NCI-H2171 treated with DMSO at 0.1 percent for 48 hours (cell line): ENCODE measurements at places on chromosomes 13 and 19.

- DNase-seq = no peak
Observed at GRCh38 chr13:105464249-105464648, 1071.2 kb downstream of the EFNB2 start.

DNA sequence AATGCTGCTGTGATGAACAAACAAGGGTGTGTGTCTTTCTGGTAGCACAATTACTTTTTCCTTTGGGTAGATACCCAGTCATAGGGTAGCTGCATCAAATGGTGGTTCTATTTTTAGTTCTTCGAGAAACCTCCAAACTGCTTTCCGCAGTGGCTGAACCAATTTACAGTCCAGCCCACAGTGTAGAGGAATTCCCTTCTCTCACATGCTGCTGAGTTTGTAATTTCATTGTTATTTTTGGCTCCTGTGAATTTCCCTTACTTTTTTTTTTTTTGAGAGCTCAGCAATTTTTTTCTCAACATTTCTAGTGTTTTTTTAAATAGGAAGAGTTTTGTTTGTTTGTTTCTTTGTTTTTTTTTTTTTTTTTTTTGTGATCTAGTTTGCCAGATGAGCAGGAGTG lies 37.5 kb upstream of the ADGRE1 start:
- DNase-seq = no peak

DNA sequence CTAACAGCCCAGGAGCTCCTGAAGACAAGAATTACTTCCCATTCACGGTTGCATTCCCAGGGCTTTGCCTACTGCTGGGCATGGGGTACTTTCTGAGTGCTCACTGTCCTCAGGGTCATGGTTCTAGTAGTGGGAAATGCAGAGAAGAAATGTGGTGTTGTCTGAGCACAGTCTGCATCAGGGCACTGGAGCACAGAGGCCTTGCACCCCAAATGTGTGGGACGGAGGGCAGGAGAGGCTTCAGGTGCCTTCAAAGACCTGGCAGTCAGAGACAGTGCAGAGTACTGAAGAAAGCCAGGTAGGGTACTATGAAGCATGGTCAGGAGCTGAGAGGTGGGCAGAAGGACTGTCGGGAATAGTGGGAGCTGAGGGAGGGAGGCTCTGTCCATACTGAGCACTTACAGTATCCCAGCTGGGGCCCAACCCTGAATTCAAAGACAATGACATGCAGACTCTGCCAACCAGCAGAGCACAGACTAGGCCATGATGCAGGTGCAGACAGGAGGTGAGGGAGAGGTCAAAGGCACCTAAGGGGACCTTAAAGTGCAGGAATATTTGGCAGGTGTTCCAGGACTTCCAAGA lies 144.4 kb downstream of the USP12 start:
- no peak for DNase-seq

DNA sequence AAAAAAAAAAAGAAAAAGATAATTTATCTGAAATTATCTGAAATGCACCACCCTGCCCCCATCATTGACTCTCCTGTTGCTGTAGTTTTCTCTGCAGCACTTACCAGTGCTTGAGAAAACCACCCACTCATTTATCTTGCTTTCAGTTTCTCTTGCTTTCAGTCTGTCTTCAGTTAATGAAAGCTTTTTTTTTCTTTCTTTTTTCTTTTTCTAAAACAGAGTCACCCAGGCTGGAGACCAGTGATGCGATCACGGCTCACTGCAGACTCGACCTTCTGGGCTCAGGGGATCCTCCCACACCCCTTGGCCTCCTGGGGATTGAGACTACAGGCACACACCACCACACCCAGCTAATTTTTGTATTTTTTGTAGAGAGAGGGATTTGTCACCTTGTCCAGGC lies 4.3 kb upstream of the ACP5 start:
- DNase-seq = no peak

GRCh38 chr13:100266026-100266425 lies 177.1 kb downstream of the PCCA start:
- DNase-seq = no peak

DNA sequence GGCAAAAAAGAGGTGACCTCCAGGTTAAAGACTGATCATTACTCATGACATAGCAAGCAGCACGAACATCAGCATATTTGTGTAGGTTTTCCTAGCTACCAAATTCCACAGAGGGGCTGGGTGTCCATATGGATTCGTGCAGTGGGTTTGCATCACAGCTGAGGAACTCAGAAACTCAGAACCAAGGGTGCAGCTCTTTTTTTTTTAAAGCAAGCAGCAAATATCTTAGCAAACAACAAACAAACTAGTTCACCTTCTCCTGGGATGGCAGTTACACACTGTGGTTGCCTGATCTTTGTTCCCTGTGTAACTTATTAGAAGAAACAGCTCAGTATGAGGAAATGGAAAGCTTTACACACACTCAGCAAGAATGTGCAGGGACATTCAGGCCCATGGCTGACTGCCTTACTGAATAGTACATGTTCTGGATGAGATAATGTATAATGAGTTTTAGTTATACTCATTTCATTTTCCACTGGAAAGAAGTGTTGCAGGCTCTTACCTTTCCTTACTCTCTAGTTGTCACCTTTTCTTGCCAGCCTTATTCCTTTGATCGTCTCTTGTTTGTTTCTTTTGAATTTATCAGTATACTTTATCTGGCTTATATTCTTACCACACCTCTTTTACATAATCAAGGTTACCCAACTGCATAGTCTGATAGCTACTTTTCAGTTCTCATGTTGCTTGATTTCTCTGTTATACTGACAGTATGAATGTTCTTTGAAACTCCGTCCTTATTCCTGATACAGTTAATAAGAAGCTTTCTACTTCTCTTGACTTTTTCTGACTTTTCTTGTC lies 4.3 kb downstream of the NDFIP2 start:
- no peak for DNase-seq

DNA sequence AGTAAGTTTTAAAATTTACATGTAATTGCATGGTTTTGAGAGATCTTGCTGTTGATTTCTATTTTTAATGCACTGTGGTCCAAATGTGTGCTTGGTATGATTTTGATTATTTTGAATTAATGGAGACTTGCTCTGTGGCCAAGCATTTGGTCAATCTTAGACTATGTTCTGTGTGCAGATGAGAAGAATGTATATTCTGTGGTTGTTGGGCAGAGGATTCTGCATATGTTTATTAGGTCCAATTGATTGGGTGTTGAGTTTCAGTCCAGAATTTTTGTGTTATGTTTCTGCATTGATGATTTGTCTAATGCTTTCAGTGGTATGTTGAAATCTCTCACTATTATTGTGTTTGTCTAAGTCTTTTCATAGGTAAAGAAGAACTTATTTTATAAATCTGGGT lies 82.3 kb downstream of the TDRD3 start:
- DNase-seq = no peak

- no peak for DNase-seq
Observed at GRCh38 chr19:49949742-49950589, 11.0 kb downstream of the SIGLEC11 start.

- no peak for DNase-seq
Observed at GRCh38 chr19:38517321-38517720, 83.8 kb downstream of the RYR1 start.

- no peak for DNase-seq
Observed at GRCh38 chr13:45149964-45150363, 29.7 kb downstream of the GTF2F2 start.

DNA sequence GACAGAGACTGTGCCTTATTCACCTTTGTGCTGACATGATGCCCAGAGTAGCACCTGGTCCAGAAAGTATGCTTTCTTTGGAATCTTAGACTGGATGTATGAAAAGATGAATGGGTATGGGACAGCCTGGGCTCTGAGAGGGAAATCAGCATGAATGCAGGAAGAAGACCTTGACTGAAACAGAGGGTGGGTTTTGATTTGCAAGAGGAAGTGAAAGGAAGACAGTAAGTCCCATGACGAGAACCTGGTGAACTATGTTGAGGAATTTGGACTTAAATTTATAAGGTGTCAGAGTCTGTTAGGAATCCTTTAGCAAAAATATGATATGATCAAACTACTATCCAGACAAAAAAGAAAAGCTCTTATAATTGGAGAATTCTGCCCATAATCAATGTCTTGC lies 301.9 kb downstream of the SPRY2 start:
- no peak for DNase-seq

DNA sequence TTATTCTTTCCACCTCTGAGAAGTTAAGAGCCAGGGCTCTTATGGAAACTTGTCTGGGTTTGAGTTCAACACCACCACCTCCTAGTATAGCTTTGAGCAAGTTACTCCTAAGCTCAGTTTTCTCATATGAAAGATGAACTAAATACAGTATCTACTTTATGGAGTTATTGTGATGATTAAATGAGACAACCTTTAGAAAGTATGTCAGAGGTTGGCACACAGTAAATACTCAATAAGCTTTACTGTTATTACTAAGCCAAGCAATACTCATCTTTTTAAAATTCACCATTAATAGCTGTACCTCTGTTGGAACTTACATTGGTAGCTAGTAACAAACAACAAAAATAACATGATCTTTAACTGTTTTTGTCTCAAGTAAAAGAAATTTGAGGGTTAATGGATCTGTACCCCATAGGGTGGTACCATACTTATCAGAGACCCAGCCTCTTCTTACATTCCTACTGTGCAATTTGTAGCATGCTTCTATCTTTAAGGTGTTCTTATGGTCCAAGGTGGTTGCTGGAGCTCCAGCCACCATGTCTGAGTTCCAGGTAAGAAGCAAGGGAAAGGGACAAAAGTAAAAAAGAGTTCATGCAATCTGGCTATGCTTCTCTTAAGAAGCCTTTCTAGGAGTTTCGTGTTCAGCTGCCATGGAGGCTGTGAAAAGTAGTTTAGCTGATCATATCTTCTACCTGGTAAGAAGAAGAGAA lies 24.1 kb upstream of the NDFIP2 start:
- DNase-seq = no peak

- DNase-seq = no peak
Observed at GRCh38 chr19:6233056-6233826, 46.5 kb downstream of the MLLT1 start.

- DNase-seq = no peak
Observed at GRCh38 chr13:30157616-30157993, 149.7 kb downstream of the KATNAL1 start.

DNA sequence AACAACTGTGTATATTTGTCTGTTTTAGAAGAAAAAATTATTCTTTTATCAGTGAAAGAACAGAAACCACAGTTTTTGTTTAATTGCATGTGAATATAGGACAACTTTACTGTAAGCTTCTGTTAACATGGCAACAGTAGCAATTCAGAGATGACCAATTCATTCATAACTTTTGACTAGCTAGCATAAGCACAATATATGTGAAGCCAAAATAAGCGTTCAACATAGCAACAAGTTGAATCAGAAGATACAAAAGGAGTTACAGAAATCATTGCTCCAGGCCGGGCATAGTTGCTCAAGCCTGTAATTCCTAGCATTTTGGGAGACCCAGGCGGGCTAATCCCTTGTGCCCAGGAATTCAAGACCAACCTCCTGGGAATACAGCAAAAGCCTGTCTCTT lies 197.1 kb upstream of the GPC6 start:
- no peak for DNase-seq

GRCh38 chr19:35533822-35534392 lies 651 bp downstream of the GAPDHS start:
- DNase-seq = no peak

- DNase-seq = no peak
Observed at GRCh38 chr13:35763782-35764123, 287.3 kb upstream of the MAB21L1 start.

- DNase-seq = no peak
Observed at GRCh38 chr19:3225677-3226093, 1.2 kb downstream of the CELF5 start.

DNA sequence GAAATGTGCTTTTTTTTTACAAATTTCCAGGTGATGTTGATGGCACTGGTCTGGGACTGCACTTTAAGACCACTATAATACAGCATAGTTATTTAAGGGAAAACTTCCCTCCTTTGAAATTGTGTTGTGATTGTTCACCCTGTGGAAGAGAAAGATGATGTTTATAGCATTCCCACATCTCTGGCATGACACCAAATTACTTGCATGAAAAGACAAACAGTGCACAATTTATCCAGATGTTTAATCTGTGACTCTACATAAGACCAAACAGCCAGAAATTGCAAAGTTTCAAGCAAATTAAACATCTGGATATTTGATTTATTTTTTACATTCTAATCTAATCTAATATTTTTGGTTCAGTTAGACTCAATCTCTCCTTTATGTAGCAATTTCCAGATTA lies 51.6 kb downstream of the UFM1 start:
- DNase-seq = no peak
